ENCODE measurements at places on chromosomes 2 and 18.
A peak's percentile ranks its signal among the peaks of the same experiment; 100 is the strongest.

DNA sequence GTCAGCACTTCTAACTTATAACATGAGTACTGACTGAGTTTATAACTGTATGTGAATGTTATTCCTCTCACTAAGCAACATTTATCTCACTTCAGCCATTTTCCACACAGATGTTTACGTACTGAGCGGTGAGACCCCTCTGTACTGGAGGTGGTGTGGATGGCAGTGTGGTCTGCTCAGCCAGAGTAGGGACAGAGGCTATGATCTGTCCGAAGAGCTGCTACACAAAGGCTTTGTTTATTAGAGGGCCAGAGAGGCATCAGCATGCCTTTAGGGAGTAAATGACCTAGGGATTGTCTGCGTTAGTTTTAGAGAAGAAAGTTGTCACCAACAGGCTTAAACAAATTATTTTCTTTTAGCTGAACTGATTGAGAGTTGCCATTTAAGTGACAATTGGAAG lies 23.2 kb upstream of the TACR1 start:
- no peak for DNase-seq

GRCh38 chr18:47168913-47169312 lies 7.3 kb downstream of the IER3IP1 start:
- no peak for DNase-seq

DNA sequence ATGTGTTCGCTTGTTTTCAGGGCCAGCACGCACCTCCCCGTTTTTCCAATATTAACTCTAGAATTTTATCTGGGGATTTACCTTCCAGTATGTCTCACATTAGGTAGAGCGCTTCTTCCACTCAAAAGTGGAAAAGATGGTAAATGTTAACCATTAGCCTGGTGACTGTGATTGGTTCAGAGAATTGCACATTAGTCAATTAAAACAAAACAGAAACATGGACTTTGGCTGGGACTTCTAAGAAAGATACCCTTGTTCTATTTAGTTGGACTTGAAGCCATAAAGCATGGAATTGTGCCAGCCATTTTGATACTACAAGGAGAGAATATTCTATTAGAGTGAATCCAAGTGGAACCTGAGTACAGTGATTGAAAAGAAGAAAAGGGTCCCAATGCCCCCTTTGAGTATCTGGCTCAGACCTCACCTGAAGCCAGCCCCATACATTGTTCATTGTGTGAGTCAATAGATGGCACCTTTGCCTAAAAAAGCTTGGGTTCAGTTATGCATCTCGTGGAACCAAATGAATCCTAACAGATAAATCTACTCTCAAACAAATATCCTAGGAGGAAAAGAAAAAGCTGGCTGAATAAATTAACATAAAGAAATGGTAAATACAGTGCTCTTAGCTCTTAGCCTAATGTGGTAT lies 354.3 kb downstream of the IRS1 start:
- DNase-seq: no peak

DNA sequence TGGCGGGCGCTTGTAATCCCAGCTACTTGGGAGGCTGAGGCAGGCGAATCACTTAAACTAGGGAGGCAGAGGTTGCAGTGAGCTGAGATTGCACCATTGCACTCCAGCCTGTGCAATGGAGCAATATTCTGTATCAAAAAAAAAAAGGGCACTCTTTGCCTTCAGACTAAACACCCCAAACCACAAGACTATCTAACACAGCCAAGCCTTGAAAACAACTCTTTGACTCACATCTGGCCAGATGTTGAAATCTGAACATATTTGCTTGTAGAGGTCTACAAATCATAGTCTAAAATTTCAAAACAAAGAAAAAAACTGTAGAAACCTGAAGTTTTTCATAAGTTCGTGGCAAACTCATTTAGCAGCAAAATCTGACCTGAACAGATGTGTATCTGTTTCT lies 94.9 kb downstream of the FAM161A start:
- peak; percentile 66 for DNase-seq

GRCh38 chr2:171579481-171579880 lies 57.2 kb downstream of the CYBRD1 start:
- no peak for DNase-seq

GRCh38 chr2:179096090-179096489 lies 46.2 kb upstream of the CCDC141 start:
- no peak for DNase-seq

GRCh38 chr2:240182476-240182875 lies 42.0 kb upstream of the OTOS start:
- no peak for DNase-seq

Data from suppressor macrophage treated with lipopolysaccharide for 4 hours (primary cell).